ENCODE measurements at places on chromosomes 16 and 17.

DNA sequence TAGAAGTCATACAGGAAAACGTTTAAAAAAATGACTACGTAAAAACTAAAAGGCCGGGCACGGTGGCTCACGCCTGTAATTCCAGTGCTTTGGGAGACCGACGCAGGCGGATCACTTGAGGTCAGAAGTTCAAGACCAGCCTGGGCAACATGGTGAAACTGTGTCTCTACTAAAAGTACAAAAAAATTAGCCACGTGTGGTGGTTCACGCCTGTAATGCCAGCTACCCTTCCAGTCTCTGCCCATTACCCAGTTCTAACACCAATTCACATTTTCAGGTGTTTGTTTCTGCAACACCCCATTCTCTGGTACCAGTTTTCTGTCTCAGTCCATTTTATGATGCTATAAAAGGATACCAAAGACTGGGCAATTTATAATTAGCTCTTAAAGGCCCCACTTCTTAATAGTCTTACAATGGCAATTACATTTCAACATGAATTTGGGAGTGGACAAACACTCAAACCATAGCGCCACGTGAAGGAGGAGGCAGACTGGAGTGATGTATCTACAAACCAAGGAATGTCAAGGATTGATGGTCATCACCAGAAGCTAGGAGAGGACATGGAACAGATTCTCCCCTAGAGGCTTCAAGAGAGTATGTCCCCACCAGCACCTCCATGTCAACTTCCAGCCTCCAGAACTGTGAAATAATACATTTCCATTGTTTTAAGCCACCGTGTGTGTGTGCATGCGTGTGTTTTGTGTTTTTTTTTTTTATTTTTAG, 791 bp upstream of the C17orf75 start:
- ATAC-seq = no peak

DNA sequence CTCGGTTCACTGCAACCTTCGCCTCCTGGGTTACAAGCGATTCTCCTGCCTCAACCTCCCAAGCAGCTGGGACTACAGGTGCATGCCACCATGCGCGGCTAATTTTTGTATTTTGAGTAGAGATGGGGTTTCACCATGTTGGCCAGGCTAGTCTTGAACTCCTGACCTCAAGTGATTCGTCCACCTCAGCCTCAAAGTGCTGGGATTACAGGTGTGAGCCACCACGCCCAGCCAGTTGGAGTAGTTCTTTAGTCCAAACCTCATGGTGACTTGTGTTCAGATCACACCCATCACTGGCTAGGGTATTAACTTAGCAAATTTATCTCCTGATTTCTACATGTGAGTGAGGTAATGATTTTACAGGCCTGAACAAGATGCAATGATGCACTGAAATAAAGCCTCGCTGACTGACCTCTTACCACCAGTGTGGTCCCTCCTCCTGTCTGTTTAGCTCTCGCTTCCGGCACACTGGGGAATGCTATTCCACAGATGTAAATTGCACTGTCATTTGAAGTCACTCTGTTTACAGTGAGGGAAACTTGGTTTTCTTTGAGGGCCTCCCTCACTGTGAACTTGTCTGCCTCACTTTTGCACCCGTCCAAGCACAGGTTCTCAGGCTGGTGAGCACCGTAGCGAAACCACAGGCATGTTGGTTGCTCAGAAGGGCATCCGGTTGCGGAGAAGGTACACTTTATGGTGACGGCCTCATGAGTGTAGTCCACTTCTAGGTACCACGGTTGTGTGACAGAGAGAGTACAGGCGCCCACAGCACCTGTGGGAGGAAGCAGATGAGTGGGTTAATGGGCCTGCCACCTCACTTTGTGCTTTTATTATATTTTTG, 5.5 kb downstream of the IGSF6 start:
- no peak for ATAC-seq

- ATAC-seq = no peak
Measured at GRCh38 chr17:10556301-10557005, 7.0 kb upstream of the MYH2 start.

- no peak for ATAC-seq
Measured at GRCh38 chr16:30004424-30004776, 6.4 kb downstream of the DOC2A start.

GRCh38 chr16:85346404-85347212, 234.3 kb upstream of the CIBAR2 start:
- no peak for ATAC-seq

DNA sequence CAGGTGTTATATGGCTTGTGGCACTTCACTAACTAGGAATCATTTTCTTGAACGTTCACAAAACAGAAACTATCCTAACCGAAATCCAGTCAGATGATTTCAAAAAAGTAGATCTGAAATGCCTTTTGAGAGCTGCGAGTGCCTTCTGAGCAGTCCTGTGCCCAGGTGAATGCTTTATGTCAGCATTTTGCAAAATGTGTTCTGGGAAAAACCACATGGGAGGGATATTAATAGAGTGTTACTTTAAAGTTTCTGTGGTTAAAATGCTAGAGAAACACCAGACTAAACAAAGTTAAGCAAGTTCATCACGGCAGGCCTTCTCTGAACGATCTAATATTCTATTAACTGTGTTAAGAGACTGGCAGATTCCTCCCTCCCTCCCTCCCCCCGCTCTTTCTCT, 15.8 kb upstream of the RGS9 start:
- ATAC-seq = no peak

DNA sequence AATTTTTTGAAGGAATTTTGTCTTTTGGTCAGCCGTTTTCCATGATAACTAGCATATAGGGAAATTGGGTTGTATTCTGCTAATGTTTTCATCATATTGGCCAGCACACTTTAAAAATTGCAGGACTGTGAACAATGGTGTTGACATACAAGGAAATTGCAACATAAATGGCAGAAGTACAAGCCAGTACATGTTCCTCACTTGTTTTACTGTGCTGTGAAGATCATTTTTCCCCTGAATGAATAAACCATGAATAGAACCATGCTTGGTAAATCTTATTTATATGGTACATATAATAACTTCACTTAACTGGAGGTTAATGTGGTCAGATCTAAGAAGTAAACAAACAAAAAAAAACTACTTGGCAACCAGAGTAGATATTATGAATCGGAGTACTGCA, 22.8 kb downstream of the OMG start:
- ATAC-seq = no peak

DNA sequence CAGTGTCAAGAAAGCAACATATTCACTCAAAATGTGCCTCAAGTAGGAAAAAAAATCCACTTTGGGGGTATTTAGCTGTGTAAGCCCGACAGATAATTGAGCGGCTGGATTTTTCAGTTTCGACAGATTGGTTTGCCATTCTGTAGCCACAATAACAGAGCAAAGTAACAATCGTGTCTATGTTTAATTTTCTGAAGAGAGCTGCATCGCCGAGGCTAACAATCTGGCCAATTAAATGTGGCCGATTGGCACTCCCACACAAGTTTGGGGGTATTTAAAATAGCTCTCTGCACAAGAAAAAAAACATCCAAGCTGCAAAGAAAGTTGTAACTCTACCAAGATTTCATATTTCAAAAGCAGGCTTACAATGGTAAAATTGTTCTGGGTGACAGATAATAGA, 99.7 kb upstream of the CDH13 start:
- no peak for ATAC-seq

DNA sequence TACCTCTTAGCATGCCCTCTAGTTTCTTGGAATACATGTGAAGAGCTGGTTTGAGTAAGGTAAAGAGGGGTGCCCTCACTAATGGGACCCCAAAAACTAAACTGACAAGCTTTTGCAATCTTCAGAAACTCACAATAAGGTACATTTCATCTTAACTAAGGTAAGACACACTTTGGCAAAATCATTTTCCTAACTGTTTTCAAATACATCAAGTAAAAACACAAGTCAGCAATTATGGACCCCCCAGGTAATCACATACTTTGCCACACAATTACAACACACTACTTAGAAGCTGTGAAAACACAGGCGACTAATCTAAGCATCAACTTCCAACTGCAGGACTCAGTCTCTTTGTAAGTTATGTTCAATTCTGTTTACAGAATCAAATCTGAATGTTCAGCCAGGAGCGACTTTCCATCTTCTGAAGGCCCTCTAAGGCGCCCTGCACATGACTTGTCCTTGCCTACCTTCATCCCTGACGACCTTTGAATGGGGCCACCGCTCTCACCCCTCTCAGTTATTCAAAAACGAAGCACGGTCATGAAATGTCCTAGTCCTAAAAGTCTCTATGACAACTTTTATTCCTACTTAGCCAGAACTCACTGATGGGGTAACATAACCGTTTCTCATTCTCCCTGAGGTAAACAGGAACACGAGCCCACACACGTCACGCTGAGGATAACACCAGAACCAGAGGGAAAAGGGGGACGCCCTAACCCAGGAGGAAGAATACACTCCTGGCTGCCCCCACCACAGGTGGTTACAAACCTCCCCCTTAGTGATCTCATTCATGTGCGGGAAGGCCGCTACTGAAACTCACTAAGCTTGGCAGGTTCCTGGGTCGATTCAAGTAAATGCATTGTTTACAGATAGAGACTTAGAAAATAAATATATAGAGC, 5.5 kb downstream of the CREBBP start:
- no peak for ATAC-seq

DNA sequence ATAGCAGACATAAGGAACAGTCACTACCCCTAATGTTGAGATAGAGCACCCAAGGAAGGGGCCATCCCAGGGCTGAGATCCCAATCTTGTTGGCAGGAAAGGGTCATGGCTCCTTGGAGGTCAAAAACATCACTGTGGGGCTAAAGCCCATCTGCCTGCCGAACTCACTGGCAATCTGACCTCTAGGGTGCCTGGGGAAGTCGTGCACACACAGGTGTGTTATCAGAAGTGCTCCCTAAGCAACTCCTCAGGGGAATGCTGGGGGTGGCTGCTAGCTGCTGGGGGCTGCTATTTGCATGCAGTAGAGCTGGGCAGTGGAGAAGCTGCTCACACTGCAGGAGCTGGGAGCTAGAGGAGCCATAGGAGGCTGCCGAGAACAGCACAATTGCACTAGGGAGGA, 47.5 kb upstream of the PHOSPHO1 start:
- no peak for ATAC-seq

GRCh38 chr16:9647981-9648701, 534.1 kb downstream of the GRIN2A start:
- ATAC-seq = peak; percentile 65

GRCh38 chr17:50565402-50566350, 5.2 kb downstream of the CACNA1G start:
- peak; percentile 62 for ATAC-seq

DNA sequence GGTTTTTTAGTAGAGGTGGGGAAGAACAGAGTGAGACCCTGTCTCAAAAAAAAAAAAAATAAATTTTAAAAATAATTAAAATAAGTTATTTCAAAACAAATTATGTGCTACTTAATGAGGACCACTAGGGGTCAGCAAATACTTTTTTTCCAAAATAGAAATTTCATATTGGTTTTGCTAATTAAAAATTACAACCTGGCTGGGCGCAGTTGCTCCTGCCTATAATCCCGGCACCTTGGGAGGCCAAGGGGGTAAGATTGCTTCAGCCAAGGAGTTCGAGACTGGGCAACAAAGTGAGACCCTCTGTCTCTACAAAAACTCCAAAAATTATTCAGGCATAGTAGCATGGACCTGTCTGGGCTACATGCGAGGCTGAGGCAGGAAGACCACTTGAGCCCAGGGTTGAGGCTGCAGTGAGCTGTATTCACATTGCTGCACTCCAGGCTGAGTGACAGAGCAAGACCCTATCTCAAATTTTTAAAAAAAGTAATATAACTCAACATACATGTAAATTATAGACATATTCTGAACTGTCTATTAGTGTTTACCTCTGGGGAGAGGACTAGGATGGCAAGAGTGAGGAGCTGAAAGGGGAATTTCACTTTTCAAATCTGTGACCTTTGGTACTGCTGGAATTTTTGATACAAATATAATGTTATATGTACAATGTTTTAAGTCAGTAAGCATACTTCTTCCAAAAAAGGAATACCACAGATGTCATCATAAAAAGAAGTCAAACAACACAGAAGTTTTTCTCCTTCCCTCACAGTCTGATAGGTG, 8.1 kb downstream of the MEIOB start:
- ATAC-seq = no peak

- ATAC-seq = no peak
Measured at GRCh38 chr17:41589301-41589700, 2.6 kb upstream of the KRT14 start.

- ATAC-seq = peak; percentile 53
Measured at GRCh38 chr16:49748322-49748721, 107.6 kb downstream of the ZNF423 start.

GRCh38 chr16:77896415-77897128, 108.2 kb downstream of the VAT1L start:
- ATAC-seq = peak; percentile 70

GRCh38 chr17:28142305-28142704, 99.8 kb downstream of the NLK start:
- ATAC-seq = peak; percentile 61

DNA sequence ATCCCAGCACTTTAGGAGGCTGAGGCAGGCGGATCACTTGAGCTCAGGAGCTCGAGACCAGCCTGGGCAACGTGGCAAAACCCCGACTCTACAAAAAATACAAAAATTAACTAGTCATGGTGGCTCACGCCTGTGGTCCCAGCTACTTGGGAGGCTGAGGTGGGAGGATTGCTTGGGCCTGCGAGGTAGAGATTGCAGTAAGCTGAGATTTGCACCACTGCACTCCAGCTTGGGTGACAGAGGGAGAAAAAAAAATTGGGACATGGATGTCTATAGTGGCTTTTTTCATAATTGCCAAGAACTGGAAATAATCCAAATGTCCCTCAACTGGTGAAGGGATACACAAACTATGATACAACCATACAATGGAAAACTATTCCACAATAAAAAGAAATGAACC, 28.6 kb downstream of the OSBPL7 start:
- no peak for ATAC-seq

DNA sequence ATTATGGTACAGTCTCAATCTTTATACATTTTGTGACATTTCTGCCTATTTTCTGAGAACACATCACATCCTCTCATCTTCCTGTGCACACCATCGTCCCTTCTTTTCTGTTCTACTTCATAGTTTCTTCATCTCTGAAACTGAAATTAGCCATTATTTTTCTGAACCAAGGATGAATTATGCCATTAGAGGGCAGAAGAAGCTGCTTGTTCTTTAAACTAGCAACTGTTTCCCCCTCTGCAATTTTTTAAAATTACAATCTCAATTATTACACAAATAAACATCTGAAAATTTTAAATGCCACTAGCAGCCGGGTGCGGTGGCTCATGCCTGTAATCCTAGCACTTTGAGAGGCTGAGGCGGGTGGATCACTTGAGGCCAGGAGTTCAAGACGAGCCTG, 41.3 kb downstream of the RBBP6 start:
- no peak for ATAC-seq

- ATAC-seq = no peak
Measured at GRCh38 chr16:69411064-69411985, 13.1 kb upstream of the CYB5B start.

DNA sequence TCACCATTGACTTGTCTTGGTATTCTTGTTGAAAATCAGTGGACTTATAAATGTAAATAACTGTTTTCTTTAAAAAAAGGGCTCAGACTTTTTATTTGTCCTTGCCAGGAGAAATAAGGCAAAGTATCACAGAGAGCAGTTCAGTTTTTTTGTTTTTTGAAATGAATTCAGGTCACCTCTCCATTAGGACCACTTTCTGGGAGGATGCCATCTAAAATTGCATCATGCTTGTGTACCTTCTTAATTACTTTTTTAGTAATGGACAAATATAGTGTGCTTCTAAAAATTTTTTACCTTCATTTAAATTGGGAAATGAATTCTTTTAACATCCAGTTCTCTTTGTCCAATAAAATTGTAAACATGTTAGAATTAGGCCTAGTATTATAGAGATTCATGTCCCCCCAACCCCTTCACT, 210.0 kb downstream of the BCAS3 start:
- no peak for ATAC-seq
